Ecto neural progenitor cell (in vitro differentiated cells): ENCODE measurements at places on chromosomes 7 and 10.

GRCh38 chr7:14859267-14859666 is 43.3 kb downstream of the DGKB start:
- no peak for DNase-seq

- DNase-seq = no peak
Measured at GRCh38 chr10:52346394-52347326, 32.6 kb downstream of the DKK1 start.

DNA sequence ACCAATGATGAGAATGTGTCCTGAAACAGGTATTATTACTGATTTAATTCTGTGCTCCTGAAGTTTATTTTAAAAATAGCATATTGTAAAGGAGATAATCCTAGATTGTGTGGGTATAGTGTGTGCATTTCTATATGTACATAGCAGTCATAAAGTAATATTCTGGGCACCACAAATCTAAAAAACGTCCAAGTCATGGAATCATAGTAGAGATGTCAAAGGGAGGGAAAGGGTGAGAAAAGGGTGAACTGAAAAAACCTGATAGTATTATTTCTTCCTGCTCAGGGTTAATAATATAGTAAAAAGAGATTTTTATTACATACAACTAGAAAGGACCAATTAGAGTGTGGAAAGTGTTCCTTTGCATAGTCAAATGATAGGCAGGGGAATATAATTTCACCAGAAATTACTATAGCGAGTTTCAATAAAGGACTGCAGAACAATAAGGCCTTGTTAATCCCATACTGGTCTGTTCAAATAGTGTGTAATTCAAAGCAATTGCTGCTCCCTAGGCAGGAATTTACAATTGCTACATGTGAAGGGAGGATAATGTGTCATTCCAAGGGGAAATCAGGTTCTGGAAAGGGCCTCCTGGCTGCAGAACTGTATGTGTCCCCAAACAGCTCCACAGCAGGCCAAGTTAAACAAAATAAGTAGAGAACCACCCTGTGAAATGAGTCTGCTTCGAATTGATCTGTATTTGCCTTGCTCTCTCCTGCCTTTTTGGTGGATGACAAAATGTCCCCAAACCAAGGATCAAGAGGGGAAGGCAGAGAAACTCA is 42.5 kb upstream of the KMT2E start:
- no peak for DNase-seq

GRCh38 chr10:71423901-71424300 is 27.2 kb downstream of the CDH23 start:
- DNase-seq = peak; percentile 30

- DNase-seq = no peak
Measured at GRCh38 chr7:106220307-106220706, 64.5 kb downstream of the NAMPT start.

DNA sequence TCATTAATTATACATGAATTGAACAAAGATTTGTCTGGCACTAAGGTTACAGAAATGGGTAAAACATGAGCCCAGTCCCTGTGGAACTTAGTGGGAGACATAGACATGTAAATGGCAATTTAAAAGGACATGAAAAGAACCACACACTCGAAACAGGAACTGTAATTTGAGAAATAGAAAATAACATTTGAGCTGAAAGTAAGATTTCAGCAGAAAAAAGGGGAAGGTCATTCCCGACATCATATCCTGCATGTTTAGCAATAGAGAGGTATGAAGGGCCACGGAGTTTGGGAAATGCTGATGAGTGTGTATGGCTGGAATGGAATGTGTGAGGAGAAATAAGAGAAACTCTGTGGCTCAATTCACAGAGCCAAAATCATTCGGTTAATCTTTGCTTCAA is 175.4 kb upstream of the AHR start:
- DNase-seq = no peak

DNA sequence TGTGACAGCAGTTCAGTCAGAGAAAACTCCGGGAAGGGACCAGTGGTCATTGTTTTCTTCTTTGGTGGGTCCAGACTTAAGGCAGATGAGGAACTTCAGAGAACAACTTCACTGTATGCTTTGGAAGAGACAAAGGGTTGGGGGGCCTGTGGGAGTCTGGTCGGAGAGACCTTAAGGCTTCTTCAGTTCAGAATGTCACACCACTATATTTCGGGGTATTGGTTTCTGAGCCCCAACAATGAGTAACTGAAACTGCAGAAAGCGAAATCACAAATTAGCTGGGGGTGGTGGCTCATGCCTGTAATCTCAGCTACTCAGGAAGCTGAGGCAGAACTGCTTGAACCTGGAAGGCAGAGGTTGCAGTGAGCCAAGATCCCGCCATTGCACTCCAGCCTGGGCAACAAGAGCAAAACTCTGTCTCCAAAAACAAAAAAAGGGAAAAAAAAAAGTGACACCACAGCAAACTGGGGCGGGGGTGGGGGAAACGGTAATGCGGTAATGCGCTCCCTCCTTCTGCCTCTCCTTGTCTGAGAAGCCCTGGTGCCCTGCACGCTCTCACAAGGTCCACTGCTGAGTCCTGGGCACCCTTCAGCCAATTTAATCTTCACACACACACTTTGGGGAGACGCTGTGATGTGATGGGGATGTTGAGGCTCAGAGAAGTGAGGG is 2.2 kb upstream of the ADIRF start:
- no peak for DNase-seq

- DNase-seq = no peak
Measured at GRCh38 chr7:122438492-122438891, 133.9 kb upstream of the FEZF1 start.

DNA sequence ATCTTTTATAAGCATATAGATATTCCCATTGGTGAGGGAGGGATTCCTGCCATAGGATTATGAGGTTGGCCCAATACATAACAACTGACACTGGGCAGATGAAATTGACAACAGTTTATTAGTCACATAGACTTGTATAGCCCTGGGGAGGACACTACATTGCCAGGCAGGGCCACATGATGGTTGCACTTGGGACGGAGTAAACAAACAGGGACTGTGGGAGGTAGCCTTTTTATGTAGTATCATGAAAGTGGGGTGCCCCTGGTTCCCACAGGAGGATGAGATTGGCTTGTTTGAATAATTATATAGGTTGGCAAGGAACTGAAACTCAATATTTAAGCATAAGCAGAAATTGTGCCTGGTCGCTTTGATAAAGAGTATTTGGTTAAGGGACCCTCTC is 23.5 kb downstream of the TRIM24 start:
- DNase-seq = no peak

DNA sequence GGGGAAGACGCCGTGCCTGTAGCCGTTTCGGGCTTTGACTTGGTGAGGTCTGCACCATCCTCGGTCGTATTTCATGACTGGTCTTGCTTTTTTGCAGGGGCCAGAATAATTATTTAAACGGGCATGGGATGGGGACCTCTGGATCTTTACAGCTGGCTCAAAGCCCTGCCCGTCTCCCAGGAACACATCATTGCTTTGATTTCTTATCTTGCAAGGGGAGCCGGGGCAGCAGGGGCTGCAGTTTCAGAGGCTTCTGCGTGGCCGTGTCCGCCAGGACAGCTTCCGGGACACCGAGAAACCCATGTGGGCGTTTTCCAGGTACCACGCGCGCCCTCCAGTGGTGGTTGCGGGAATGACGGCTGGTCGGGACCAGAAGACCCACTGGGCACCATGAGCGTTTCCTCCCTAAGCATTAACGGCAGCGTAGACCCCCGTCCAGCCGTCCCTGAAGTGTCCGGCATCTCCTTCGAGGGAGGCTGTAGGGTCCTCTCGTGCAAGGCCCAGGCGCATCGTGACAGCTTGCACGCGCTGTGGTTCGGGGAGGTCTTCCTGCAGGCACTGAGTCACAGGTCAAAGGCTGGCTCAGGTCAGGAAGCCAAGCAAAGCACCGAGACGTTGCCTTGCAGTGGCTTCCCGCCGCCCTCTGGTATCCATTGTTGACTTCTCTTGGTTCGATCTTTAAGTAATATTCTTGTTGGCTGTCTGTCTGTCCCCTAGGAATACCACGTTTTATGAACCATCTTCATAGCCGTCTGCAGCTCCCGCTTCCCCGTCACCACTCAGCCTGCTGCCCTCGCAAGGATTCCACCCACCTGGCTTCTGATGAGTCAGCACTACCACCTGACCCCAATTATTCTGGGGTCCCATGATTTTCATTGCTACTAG is 16.2 kb upstream of the ZFAND2A start:
- peak; percentile 92 for DNase-seq

DNA sequence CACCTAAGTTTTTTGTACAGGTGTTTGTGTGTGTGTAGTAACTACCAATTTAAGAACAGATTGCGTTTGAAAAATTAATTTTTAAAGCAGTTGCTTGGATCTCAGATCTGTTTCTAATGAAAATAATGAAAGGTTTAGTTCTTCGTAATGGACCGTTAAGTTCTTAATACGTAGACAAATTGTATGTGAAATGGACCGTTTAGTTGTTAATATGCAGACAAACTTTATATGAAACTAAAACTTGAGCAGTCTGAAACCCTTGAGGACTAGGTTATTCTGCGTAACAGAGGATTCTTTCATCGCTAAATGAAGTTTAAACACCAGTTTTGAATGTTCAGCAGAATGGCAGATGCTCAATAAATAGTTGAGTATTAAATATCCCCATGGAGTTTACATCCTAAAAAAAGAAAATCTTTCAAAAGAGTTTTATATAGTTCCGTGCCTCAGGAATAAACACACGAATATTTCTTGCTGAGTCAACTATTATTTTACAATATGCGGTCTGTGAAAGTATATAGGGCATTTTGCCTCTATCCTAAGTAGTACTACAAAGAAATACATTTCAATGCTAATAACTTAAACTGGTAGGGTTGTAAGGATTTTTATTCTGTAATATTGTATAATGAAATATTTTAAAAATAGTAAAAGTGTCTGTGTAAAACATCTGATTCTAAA is 1.2 kb downstream of the DBF4 start:
- no peak for DNase-seq

DNA sequence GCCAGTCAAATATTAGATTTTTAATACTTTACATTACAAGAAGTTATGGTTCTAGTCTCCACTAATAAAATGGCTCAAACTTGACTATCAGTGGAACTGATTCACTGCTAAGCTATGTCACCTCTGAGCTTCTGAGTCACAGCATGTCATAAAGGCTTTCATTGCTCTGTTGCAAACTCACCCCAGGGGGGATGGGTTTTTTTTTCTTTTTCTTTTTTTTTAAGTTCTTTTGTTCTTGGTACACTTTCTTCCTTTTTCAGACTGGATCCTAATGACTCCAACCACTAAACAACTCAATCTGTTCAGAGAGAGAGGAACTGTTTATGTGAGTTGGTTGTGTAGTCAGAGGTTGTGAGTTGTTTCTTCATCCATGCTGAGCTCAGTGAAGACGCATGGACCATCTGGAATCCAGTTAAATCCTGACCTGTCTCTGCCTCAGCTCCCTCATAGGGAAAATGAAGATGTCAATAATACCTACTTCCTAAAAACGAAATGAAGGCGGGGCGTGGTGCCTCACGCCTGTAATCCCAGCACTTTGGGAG is 11.0 kb downstream of the MYOF start:
- no peak for DNase-seq

GRCh38 chr7:140611641-140612040 is 29.0 kb downstream of the DENND2A start:
- no peak for DNase-seq

- no peak for DNase-seq
Measured at GRCh38 chr7:105779856-105780780, 96.3 kb downstream of the ATXN7L1 start.

DNA sequence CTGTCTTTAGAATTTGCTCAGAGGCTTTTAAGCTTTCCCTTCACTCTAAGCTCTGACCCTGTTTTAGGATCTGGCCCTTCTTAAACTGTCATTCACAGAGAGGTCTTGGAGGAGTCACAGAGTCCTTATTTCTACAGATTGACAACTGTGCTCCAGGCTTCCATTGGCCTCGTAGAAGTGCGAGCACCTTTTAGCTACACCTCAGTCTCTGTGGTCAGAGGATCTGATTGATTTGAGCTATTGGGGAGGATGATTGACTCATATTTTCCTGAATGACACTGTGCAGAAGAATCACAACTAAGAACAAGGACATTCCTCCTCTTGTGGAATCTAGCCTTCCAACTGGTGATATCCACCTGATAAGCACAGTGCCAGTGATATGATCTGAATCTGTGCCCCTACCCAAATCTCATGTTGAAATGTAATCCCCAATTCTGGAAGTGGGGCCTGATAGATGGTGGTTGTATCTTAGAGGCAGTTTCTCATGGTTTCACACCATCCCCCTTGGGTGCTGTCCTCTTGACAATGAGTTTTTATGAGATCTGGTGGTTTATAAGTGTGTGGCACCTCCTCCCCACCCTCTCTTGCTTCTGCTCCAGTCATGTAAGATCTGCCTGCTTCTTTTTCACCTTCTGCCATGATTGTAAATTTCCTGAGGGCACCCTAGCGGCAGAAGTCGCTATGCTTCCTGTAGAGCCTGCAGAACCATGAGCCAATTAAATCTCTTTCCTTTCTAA is 3.2 kb downstream of the CYP3A7 start:
- no peak for DNase-seq

GRCh38 chr7:94431619-94432280 is 37.1 kb downstream of the COL1A2 start:
- no peak for DNase-seq

DNA sequence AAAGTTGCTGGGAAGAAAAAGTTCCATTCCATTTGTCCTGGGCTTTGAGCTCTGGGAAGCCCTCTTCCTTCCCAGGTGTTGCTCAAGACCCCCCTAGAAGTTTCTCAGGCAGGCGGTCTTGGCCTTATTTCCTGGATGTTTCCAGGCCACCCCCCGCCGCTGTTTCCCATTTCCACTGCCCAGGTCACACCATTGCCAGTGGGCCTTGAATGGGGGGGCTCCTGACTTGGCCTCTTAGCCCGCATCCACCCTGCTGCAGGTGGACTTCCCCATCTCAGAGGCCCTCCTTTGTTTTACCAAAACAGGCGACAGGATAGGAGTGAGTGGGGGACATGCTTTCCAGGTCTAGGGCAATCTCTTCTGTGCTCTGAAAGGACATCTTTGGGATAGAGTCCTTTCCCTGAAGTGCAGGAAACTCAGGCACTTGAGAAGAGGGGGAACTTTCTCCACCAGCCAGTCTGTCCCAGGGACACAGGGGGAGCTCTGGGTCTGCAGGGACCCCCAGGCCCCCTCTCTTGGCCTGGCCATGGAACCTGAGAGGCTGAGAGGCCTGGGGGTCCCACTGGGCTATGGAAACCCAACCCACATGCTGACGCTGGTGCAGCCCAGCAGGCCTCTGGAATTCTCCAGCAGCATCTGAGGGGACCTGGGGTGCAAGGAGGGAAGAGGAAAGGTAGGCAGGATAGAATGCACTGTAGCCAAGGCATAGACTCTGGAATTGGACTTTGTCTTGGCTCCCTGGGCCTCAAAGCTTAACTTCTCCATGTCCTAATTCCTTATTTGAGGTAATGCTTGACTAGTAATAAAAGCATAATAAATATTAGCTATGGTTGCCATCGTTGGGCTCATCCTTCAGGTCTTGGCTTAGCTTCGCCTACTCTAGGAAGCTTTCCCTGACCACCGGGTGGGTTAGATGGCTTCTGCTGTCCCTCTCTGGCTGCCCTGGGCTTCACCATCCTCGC is 17.6 kb downstream of the NEURL1 start:
- DNase-seq = peak; percentile 22

- no peak for DNase-seq
Measured at GRCh38 chr10:19620811-19621210, 195.4 kb upstream of the PLXDC2 start.

DNA sequence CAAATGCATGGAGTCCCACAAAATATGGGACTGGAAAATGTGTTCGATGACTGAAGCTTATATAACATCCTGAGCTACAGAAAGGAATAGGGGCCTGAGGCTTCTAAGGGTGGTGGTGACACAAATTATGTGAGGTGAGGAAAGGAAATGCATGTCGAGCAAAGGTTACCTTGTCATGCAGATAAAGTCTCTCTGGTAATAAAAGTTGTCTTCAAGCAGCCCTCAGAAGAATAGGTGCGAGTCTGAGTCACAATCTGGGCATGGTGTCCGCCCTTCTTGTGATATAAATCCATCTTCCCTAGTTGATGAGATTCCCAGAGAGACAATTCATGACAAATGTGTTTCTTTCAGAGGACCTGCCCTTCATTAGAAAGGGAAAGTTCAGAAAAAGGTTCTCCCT is 985.2 kb upstream of the C7orf33 start:
- no peak for DNase-seq
